ENCODE measurements at places on chromosomes 13 and 19.

DNA sequence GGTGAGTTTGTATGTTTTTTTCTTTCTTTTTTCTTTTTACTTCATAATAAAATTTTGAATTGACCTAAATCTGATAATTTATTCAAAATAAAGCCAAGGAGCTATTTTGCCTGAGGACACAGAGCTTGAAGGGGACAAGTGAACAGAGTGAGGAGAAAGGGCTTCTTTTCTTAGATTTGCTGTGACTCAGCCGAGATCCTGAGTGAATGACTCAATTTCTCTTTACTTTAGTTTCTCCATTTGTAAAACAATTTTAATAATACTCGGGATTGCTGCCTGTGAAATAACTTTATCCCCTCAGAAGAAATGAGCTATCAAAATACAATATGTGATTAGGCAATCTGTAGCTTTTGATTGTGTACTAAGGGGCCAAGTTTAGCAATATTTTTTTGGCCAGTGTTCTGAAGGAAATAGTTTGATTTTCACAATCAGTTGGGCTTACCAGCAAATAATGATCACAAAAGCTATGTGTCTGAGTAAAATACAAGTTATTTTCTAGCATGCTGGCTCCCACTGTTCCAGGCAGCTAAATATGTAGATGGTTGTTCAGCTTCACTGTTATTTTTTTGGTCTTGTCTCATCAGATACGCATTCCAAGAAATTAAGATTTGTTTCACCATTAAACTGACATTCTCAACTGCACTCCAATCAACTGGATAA lies 437.5 kb downstream of the FGF9 start:
- DNase-seq, result no peak

DNA sequence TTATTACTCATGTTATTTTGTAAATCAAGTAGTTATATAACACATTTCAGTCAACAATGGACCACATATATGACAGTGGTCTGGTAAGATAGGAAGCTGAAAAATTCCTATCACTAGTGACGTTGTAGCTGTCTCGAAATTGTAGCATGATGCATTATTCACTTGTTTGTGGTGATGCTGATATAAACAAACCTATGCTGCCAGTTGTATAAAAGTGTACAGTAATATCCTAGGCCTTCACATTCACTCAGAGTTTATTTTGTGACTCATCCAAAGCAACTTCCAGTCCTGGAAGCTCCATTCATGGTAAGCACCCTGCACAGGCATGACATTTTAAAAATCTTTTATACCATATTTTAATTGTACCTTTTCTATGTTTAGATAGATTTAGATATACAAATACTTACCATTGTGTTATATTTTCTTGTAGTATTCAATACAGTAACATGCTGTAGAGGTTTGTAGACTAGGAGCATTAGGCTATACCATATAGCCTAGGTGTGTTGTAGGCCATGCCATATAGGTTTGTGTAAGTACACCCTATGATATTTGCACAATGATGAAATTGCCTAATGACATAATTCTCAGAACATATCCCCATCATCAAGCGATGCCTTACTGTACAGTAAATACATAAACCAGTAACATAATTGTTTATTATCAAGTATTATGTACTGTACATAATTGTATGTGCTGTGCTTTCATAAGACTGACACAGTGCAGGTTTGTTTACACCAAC lies 49.3 kb downstream of the IFT88 start:
- DNase-seq, result no peak

- no peak for DNase-seq
These were observed 20.5 kb upstream of the FBXO27 start for GRCh38 chr19:39052846-39053245.

- DNase-seq, result no peak
These were observed 333.6 kb downstream of the DLEU7 start for GRCh38 chr13:50509771-50510441.

- DNase-seq, result no peak
These were observed 3.9 kb downstream of the IRF2BP1 start for GRCh38 chr19:45881909-45882528.

GRCh38 chr13:47168066-47168465 lies 271.2 kb upstream of the HTR2A start:
- no peak for DNase-seq

- no peak for DNase-seq
These were observed 729 bp upstream of the MADCAM1 start for GRCh38 chr19:495402-496111.

GRCh38 chr19:23882493-23882892 lies 32.2 kb upstream of the ZNF726 start:
- no peak for DNase-seq

GRCh38 chr13:25733001-25733491 lies 318.8 kb downstream of the SHISA2 start:
- no peak for DNase-seq

GRCh38 chr13:85132986-85133385 lies 666.2 kb downstream of the SLITRK6 start:
- DNase-seq, result no peak

DNA sequence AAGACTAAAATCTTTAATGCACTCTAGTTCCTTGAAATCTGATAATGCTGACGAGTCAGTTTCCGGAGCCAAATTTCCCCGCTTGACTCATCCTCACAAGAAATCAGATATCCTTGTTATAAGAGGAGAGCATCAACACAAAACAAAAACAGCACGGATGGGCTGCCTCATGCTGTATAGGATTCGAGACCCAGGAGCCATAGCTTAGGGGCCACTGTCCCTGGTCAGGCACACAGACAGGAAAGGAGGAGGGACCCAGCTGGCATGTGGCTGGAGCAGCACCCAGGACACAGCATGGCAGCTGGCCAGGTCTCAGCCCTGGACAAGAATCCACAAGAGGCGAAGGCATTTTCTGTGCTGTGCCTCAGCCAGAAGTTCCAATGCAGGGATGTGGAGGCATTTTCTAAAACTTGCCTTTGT lies 110.2 kb upstream of the SPATA13 start:
- no peak for DNase-seq

Measured in NCI-H2029 treated with DMSO at 0.1 percent for 48 hours (cell line).